ENCODE measurements at places on chromosomes 13 and 19. TPM values are rescaled to one million over a fixed set of nuclear protein-coding genes. Genes with fewer than 3 reads are reported as not detected.

The ADGRE3 gene
- not detected for total RNA-seq

The USHBP1 gene
- 11.4 TPM for total RNA-seq

The COX7A1 gene
- 4.4 TPM for total RNA-seq

The SYDE1 gene
- 6.6 TPM for total RNA-seq

The CYP2S1 gene
- total RNA-seq = 0.54 TPM

The PSG2 gene
- not detected for total RNA-seq

The YJEFN3 gene
- total RNA-seq = 0.18 TPM

The CABP5 gene
- total RNA-seq = not detected

The APOE gene
- total RNA-seq = 0.28 TPM

The ONECUT3 gene
- not detected for total RNA-seq

The MYO16 gene
- under 0.01 TPM for total RNA-seq

The TNPO2 gene
- 29.8 TPM for total RNA-seq

The LILRB3 gene
- total RNA-seq = not detected

The LILRA2 gene
- not detected for total RNA-seq

The WDR87 gene
- total RNA-seq = not detected

The KLK8 gene
- not detected for total RNA-seq

The SIRT2 gene
- 44.0 TPM for total RNA-seq

The CEACAM16 gene
- total RNA-seq = 0.09 TPM

The NOSIP gene
- 141 TPM for total RNA-seq

The TSSK6 gene
- total RNA-seq = 0.45 TPM

The TM9SF2 gene
- 118 TPM for total RNA-seq

The ZNF548 gene
- total RNA-seq = 12.1 TPM

The TGFBR3L gene
- total RNA-seq = 0.54 TPM

The SMAD9 gene
- 1.8 TPM for total RNA-seq

The ERFL gene
- total RNA-seq = under 0.01 TPM

The SERP2 gene
- total RNA-seq = 0.45 TPM

The FFAR1 gene
- total RNA-seq = not detected

The MTUS2 gene
- under 0.01 TPM for total RNA-seq

The ZNF793 gene
- 0.28 TPM for total RNA-seq

The PLPP2 gene
- total RNA-seq = 20.0 TPM

The SLC25A42 gene
- 2.8 TPM for total RNA-seq

The KCNC3 gene
- 0.19 TPM for total RNA-seq

The TUBA3C gene
- not detected for total RNA-seq

The TRAPPC5 gene
- 207 TPM for total RNA-seq

The CCDC70 gene
- total RNA-seq = not detected

Data from endothelial cell of coronary artery (primary cell).